ENCODE measurements at places on chromosomes 11 and 22. TPM values are rescaled to one million over a fixed set of nuclear protein-coding genes. Genes with fewer than 3 reads are reported as not detected.
A peak's percentile ranks its signal among the peaks of the same experiment; 100 is the strongest.

DNA sequence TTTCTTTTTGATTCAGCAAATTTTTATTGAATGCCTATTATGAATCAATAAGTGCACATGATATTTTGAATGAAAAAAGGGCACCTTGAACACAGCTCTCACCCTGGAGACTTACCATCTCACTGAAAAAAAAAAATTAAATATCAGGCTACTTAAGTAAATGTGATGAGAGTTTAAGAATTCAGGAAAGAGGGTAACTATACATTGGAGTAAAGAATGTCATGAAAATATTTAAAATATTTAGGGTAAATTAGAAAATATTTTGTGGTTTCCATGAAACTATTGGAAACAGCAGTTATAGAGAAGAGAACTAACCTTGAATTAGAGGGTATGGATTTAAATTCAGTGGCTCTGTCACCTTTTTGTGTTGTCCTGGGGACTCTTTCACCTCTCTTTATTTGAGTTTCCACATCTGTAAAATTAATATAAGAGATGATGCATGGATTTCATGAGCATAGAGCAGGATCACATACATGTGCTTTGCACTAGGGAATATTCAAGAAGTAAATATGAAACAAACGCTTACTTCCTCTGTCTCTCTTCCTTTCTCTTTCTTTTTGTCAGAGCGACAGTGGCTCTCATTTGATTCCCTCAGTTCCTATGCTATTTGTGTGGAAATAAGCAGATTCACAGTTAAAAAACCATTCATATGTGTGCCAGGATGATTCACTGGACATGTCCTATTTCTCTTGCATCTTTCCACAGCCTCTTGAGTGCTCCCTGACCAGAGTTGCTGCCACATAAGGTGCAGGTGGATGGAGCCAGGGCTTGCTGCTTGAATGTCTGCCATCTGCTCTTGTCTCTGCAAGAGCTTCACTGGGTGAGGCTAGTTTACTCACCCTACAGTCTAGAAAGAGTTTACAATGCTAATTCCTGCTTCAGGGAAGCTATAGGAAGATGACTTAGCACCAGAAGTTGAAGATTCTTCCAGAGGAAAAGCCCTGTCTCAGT, 533.1 kb downstream of the ETS1 start:
- H3K36me3 ChIP-seq: peaks cover 12% of the 10 kb centered on the region
- H3K27ac ChIP-seq: peak overlapping the region; percentile 96
- peak overlapping the region; percentile 70 for H3K4me3 ChIP-seq
- DNase-seq: no peak
- H3K27me3 ChIP-seq: no peaks in the 10 kb centered on the region

- no peak overlapping the region for H3K4me3 ChIP-seq
- H3K36me3 ChIP-seq: no peaks in the 10 kb centered on the region
- no peak overlapping the region for H3K27ac ChIP-seq
- H3K4me1 ChIP-seq: no peaks in the 10 kb centered on the region
These were observed 69.7 kb upstream of the CDON start for GRCh38 chr11:126132319-126132718.

DNA sequence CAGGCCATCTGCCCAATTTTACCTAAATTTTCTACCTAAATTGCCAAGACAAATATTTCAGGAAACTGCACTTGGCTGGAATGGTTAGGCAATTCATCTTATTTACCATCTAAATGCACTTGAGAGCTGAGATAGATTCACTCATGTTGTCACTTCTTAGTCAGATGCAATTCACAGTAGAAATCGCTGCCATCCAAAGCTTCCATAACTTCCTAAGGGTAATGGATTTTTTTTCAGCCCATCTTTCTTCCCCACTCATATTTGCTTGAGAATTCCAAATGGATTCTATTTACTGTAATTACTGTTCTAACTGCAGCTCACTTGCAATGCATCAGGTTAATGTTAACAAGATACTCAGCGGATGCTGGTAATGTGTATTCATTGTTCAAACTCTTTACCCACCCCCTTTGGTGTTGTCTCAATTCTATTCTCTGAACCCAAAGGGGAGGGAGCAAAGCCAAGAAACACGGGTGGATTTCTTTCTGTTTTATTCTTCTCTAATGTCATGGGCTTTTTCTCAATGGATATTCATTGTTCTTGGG, 96.0 kb downstream of the TENM4 start:
- H3K27me3 ChIP-seq: no peaks in the 10 kb centered on the region
- no peak for DNase-seq
- no peaks in the 10 kb centered on the region for H3K4me1 ChIP-seq
- H3K4me3 ChIP-seq: no peak overlapping the region
- no peak overlapping the region for H3K27ac ChIP-seq
- H3K36me3 ChIP-seq: no peaks in the 10 kb centered on the region

The FIBP gene
- total RNA-seq: 112 TPM

The ST14 gene
- total RNA-seq: not detected

All from activated CD4-positive, alpha-beta T cell treated with anti-CD3 and anti-CD28 coated beads, Interleukin-2, amount 10 ng/mL, durations not matched to agents 7 days and 5 days (primary cell).